Activated T-cell treated with anti-CD3 and anti-CD28 coated beads, Interleukin-2, amount 50 U/mL, for 24 hours (primary cell): ENCODE measurements at places on chromosomes 2 and 18.

DNA sequence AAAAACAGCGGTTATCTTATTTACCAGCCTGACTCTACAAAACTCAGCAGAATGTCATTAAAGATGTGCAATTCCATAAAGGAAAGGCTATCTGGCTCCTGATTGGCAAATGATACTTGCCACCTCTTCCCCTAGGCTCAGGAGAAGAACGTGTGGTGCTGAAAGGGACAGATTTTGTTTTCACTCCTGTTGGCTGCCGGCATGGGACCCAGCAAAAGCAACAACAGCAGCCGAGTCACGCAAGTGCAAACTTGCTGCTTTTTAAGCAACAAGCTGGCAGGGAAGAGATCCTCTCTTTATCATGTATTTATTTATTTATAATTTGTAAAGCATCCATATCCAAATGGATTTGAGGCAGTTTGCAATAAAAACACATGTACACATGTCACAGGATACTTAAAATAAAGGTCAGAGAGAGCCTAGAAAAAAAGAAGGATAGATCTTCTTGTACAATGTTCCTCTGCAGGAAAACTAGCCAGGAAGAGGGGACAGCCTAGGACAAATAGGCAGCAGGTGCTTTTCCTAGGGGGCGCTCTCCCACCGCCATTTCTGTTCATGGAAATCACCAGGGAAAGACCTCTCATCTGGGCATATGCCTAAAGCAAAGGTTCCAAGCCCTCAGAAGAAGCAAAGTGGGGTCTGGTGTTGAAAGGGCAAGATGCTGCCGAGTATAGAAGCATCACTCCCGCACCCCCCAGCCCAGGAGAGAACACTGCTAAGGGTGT is 799.3 kb downstream of the BCL11A start:
- DNase-seq, result no peak

DNA sequence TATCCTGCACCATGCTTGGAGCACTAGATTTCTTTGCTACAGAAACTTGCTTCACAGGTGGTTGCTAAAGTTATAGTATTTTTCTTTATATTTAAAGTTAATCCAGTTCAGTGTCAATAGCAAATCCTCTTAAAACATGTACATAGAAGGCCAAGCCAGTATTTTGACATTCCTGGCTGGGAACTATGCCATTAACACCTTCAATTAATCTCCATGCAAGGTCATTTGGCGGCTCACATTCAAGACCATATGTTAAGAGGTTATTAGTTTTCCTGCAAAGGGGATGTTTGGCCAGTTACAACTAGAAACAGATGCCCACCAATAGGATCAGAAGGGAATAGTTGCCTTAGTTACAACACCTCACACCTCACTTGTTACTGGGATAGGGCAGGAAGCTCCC is 261.3 kb upstream of the MEIS1 start:
- DNase-seq, result no peak

- no peak for DNase-seq
Observed at GRCh38 chr2:86392873-86393518, 48.2 kb upstream of the KDM3A start.

DNA sequence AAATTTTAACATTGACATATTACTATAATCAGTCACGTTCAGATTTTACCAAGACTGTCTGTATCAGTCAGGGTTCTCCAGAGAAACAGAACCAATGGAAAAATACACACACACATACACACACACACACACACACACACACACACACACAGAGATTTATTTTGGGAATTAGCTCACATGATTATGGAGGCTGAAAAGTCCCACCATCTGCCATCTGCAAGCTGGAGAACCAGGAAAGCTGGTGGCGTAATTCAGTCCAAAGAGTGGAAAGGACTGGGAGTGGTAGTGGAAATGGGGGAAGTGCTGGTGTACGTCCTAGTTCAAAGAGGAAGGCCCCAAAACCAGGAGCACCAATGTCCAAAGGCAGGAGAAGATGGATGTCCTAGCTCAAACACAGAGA is 166.4 kb downstream of the AKAIN1 start:
- no peak for DNase-seq

- no peak for DNase-seq
Observed at GRCh38 chr2:3624059-3624794, 29.3 kb downstream of the COLEC11 start.

GRCh38 chr2:2102866-2103653 is 228.0 kb downstream of the MYT1L start:
- no peak for DNase-seq

DNA sequence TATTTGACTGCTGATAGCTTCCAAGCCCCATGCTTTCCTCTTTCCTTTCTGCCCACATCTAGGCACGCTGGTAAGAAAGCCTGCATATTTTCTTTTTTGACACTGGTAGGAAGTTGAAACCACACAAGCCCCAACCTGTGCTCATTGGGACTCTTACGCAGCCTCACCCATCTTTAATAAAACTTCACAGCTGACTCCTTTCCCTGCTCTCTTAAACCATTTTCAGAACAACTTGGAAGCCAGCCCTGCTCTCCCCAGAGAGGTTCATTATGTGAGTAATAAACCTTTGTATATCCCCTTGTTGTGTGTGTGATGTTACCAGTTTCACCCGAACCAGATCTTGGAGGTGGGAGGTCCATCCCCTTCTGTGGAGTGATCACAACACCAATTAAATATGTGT is 268.4 kb downstream of the GPD2 start:
- DNase-seq, result no peak

- DNase-seq, result no peak
Observed at GRCh38 chr18:50638884-50639420, 79.1 kb downstream of the MAPK4 start.

DNA sequence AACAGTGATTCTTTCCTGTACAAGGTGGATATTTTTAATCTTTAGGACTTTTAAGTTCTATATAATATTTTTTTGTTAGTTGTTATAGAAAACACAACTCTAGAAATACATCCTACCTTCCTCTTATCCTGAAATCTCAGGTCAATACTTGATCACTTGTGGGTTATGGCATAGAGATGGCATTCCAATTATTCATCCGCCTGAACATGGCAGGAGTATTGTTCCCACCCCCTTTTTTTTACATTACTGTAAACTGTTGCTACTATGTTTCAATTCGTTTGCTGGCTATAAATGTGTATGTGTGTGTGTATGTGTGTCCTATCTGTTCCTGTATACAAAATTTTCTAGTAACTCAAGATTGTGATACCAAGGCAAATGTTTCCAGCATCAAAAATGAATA is 43.3 kb upstream of the FN1 start:
- no peak for DNase-seq

DNA sequence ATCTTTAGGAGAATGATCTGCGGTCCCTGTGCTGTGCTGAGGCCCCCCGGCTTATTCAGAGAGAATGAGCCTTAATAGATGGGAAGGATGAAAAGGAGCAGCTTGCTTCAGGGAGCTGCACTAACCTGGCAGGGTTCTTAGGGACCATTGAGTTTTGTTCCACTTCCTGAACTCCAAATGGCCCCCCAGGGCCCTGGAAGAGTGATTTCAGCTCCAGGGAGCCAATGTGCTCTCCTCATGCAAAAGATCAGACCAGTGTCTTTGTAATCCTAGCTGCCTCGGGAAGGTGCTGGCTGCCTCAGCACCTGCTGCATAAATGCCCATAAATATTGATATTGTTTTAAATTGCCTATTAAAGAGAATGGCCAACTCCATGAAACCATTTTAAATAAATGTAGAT is 210.2 kb downstream of the NCK2 start:
- no peak for DNase-seq

DNA sequence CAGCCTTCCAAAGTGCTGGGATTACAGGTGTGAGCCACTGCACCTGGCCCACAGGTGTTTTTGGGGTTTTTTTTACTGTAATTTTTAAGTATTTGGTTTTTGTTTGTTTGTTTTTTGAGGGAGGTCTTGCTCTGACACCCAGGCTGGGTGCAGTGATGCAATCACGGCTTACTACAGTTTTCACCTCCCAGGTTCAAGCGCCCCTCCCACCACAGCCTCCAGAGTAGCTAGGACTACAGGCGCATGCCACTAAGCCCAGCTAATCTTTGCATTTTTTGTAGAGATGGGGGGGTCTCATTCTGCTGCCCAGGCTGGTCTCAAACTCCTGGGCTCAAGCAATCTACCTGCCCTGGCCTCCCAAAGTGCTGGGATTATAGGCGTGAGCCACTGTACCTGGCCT is 7.3 kb upstream of the SLC11A1 start:
- no peak for DNase-seq

- no peak for DNase-seq
Observed at GRCh38 chr2:234626566-234627130, 129.8 kb upstream of the ARL4C start.

GRCh38 chr2:38556006-38556801 is 46.5 kb downstream of the HNRNPLL start:
- no peak for DNase-seq

GRCh38 chr2:18871430-18871829 is 282.1 kb upstream of the NT5C1B start:
- DNase-seq, result no peak

- DNase-seq, result no peak
Observed at GRCh38 chr2:217186152-217186551, 326.3 kb upstream of the TNP1 start.

DNA sequence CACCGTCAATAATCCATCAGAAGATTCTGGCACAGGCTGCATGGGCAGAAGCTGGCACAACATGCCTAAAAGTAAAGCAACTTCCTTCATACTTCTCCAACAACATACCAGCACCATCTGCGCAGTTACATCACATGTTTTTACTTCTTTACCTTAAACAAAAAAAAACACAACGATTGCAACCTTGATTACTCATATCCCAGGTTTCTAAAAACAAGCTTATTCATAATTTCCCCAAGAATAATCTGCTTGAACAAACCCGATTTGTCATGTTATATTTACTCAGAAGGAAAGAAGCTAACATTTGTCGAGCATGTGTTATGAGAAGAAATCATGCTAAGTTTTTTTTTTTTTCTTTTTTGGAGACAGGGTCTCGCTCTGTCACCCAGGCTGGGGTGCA is 54.7 kb downstream of the THADA start:
- DNase-seq, result no peak

GRCh38 chr2:195984923-195985726 is 83.5 kb downstream of the DNAH7 start:
- DNase-seq, result no peak

- no peak for DNase-seq
Observed at GRCh38 chr2:34365932-34366331, 766.8 kb upstream of the FAM98A start.

DNA sequence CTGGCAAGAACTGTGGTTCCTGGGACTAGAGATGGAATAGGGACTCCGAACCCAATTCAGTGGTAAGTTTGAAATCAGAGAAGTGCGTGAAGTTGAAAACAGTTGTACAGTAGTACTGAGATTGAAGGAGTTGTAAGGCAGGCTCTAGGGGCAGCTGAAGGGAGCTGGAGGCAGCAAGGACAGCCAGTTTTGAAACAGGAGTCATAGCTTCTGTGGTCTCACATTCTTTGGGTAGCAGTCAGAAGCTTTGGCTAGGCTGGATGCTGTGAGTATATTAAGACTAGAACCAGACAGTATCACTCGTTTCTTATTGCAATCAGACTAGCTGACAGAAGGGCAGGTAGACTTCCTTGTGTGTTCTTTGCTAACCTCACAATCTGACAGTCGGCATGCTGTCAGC is 64.5 kb upstream of the ADAM23 start:
- no peak for DNase-seq

DNA sequence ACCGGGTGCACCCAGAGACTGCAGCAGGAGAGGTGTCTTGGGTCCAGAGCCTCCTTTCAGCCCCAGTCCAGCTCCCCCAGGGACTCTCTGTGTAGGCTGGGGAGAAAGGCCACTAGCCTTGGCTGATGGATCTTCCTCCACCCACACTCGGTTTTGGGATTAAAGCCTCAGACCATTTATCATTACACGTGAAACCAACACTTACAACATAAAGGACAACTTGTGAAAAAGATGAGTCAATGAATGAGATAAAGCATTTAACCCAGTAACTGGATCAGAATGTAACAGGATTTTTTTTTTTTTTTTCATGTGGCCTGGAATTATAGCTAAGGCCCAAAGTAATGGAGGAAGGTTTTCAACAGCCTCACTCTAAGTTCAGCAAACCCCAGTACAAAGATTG is 32.1 kb downstream of the NAT8 start:
- DNase-seq, result no peak

DNA sequence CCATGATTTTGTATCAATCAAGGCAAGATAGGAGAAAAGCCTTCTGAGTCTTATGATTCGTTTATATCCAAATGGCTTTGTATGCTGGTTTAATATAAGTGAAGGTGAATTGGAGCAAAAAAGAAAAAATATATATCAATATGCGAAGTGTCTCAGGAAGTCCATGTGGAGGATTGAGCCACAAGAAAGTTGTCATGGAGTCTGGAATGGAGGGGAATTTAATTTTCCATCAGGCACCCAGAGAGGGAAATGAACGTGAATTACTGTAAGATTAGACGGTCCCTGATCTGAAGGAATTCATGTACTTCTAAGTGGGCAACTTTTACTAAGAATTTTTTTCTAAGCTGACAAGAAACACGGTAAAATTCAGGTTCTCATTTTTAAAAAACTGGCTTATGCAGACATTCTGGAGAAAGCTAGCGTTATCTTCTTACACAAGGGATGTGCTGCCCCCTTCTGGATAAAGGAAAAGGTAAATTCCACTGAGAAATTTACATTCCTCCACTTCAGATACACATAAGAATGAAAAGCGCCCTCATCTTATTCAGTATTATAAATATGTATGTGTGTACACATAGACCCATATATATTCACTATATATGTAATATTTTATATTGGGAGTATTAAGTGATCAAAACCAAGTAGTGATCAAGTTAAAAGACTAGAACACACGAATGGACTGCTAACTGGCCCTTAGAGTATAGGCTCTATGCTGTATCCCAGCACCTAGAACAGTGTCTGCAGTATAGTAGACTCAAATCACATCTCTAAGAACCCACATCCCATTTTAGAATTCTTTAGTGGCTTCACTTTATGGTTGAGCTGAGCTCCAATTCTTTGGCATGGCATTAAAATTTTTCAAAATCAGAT is 289.0 kb upstream of the TFPI start:
- no peak for DNase-seq

- no peak for DNase-seq
Observed at GRCh38 chr2:234110219-234110618, 59.7 kb downstream of the SPP2 start.

GRCh38 chr2:55923091-55923981 is at the start of gene EFEMP1:
TSS of gene EFEMP1 (minus strand) at chr2:55923782. CDS start at chr2:55922440, 1,342 bp downstream.
- DNase-seq, result no peak

DNA sequence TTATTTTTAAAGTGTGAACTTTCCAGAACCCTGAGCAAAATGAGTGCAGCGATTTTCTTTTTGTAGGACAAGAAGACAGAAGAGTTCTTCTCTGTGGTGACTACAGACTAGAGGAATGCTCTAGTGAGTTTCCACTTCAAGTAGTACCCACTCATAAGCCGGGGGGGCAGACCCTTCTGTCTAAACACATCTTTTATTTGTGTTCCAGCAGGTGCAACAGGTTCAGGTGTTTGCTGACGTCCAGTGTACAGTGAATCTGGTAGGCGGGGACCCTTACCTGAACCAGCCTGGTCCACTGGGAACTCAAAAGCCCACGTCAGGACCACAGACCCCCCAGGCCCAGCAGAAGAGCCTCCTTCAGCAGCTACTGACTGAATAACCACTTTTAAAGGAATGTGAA is 25.2 kb downstream of the PTRHD1 start:
- no peak for DNase-seq

- no peak for DNase-seq
Observed at GRCh38 chr2:160630801-160631590, 137.4 kb upstream of the RBMS1 start.

- DNase-seq, result no peak
Observed at GRCh38 chr18:49537232-49537896, 24.5 kb upstream of the LIPG start.

- no peak for DNase-seq
Observed at GRCh38 chr2:141341444-141341843, 789.4 kb downstream of the LRP1B start.
